Choroid plexus epithelial cell (primary cell): ENCODE measurements at places on chromosomes 3 and 15.

DNA sequence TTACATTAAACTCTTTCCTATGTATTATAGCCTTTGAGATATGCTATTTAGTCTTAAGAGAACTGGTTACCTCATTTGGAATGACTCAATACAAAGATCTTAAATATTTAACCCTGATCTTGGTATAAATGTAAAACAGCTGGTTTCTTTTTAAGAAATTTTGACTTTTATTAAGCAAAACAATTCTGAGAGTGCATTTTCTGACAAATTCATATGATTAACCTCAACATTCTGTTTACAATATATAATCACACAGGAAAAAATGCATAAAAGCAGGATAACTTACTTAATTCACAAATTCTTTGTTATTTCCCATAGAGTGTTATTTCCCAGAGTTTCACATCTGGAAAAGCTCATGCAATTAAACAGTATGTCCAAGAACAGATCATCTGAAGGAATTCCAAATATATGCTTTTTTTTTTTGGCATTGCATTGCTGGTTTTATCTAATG is 400.4 kb upstream of the THBS1 start:
- peak; percentile 47 for DNase-seq

GRCh38 chr3:89217148-89217685 is 109.8 kb downstream of the EPHA3 start:
- peak; percentile 23 for DNase-seq

GRCh38 chr3:102512734-102513504 is 78.1 kb downstream of the ZPLD1 start:
- DNase-seq = peak; percentile 11

GRCh38 chr3:194103983-194104751 is 31.8 kb upstream of the HES1 start:
- no peak for DNase-seq
